ENCODE measurements at places on chromosomes 12 and 14. TPM values are rescaled to one million over a fixed set of nuclear protein-coding genes. Genes with fewer than 3 reads are reported as not detected.

CAPZA3 gene
- total RNA-seq, result not detected

- DNase-seq, result no peak
These were observed 18.4 kb upstream of the MAP3K9 start for GRCh38 chr14:70827752-70828151.

BICD1 gene
- 34.4 TPM for total RNA-seq

DNA sequence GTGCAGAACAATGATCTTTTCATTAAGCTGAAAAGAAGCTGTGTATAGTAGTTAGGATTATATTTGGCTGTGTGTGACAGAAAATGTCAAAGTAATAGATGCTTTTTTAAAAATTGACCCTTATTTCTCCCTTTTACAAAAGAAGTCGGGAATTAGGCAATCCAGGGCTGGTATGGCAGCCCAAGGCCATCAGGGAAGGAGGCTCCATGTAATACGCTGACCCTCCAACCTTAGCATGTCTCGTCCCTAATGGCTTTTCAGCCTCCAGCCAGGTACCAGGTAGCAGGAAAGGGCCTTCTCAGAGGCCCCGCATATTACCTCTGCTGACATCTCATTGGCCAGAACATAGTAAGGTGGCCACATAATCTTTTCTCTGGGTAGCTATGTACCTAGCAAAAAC is 79.7 kb downstream of the VCPKMT start:
- DNase-seq, result no peak

GPD1 gene
- total RNA-seq, result 0.36 TPM

DNA sequence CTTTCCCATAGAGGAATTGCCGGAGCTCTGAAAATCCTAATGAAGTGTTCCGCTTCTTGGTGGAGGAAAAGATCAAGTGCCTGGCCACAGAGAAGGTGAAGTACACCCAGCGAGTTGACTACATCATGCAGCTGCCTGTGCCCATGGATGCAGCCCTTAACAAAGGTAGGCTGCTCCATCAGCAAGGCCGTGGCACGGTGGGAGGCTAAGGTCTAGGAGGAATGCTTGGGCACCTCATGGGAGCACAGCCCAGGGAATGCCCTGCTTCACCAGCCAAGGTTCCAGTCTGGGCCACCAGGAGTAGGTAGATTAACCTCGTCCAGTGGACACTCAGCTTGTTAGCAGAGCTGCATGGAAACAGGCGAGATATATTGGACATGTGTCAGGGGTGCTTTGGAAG is 6.4 kb upstream of the TPI1 start:
- no peak for DNase-seq

DNA sequence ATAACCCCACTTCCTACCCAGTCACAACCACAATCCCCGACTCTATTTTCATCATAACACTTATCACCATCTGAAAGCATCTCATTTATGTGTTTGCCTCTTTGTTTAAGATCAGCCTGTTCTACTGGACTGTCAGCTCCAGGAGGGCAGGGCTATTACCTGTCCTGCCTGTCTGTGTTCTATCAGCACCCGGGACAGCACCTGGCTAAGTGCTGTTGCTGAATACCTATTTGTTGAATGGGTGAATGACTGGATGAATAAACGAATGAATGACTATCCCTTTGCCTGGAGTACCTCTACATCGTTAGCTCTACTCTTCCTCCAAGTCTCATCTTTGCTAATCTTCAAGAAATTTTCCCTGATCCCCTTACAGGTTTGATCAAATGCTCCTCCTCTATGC is 69.0 kb downstream of the WSCD2 start:
- no peak for DNase-seq

GRCh38 chr12:111785651-111786050 is 18.9 kb downstream of the ALDH2 start:
- DNase-seq, result no peak

- no peak for DNase-seq
These were observed 17.2 kb downstream of the FAM234B start for GRCh38 chr12:13061377-13061776.

MIPOL1 gene
- total RNA-seq, result not detected

All from natural killer cell treated with Interleukin-12 subunit alpha and Interleukin-12 subunit beta and Interleukin-15 and Interleukin-18, amount 100 ng/mL, for 72 hours (primary cell).